Mononuclear cell (primary cell): ENCODE measurements at places on chromosomes 12 and 14. TPM values are rescaled to one million over a fixed set of nuclear protein-coding genes. Genes with fewer than 3 reads are reported as not detected.

ACOT4 gene
- 0.42 TPM for total RNA-seq

PRPH gene
- not detected for total RNA-seq

ABCC9 gene
- 0.10 TPM for total RNA-seq

MYL2 gene
- not detected for total RNA-seq

GPRC5A gene
- total RNA-seq = 1.6 TPM

VSX2 gene
- not detected for total RNA-seq

LUM gene
- 0.10 TPM for total RNA-seq

BCL11B gene
- 101 TPM for total RNA-seq

EPYC gene
- not detected for total RNA-seq

ZC2HC1C gene
- total RNA-seq = not detected

MYF5 gene
- not detected for total RNA-seq

PAX9 gene
- not detected for total RNA-seq
